NCI-H748 treated with DMSO at 0.1 percent for 48 hours (cell line): ENCODE measurements at places on chromosomes 6 and 20.

- peak; percentile 51 for DNase-seq
Measured at GRCh38 chr6:83884523-83884922, 25.0 kb downstream of the CYB5R4 start.

- DNase-seq = no peak
Measured at GRCh38 chr20:17871181-17871580, 97.4 kb downstream of the SNX5 start.

GRCh38 chr20:12372557-12372956 lies 454.9 kb downstream of the BTBD3 start:
- peak; percentile 98 for DNase-seq

GRCh38 chr6:21149470-21149869 lies 444.1 kb upstream of the SOX4 start:
- no peak for DNase-seq

GRCh38 chr6:36600564-36601146 lies 6.5 kb downstream of the SRSF3 start:
- DNase-seq = no peak

DNA sequence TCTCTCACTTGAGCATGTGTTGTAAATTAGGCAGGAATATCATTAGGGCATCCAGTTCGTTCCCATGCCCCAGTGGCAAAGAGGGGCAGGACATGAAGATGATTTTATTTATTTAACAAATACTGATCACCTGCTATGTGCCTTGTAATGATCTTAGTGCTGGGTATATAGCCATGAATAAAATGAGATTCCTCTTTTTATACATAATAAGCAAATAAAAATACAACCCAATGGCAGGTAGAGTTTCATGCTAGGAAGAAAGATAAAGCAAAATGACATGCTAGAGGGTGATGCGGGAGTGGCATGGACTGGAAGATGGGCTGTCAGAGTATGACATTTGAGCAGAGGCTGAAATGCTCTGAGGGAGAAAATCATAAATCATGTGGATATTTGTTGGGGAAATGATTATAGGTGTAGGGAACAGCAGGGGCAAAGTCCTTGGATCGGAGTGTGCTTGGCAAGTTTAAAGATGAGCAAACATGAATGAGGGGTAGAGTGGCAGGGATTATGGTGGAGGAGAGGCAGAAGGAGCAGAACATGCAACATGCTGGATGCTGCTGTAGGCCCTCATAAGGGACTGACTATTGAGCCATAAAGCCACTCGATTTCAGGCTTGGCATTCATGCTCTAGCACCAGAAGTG lies 342.1 kb downstream of the PLCB1 start:
- no peak for DNase-seq

- no peak for DNase-seq
Measured at GRCh38 chr6:73145690-73146089, 79.6 kb downstream of the KHDC1L start.

DNA sequence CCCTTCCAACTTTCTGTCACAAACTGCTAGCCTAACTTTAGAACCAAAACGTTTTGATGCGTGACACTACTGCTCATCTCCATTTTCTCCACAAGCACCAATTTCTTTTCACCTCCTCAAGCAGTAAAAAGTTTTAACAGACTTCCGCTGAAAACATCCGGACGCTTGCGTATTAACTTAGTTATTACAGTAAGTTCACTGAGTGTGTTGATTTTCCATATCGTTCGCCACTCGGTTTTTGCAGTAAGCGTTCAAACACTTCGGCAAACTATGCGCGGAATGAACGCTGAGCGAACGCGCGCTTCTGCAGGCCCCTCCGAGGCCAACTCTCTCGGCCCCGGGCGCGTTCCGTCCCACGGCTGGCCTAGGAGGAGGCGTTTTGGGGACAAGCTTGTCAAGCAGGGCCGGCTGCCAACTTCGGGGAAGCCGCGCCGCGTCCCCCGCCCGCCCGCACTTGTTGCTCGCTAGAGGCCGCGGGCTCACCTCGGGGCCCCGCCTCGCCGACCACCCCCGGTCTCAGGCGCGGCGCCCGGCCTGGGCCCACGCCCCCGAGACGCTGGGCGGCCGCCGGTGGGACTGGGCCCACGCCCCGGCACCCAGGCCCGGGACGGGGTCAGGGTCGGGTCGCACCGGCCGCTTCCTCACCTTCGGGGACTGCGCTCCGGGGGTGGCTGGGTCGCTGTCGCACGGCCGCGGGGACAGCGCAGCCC lies 945 bp downstream of the PHF10 start:
- no peak for DNase-seq
